Stimulated activated CD8-positive, alpha-beta memory T cell treated with anti-CD3 and anti-CD28 coated beads, Interleukin-7, amount 100 ng/mL, for 1 hour (primary cell): ENCODE measurements at places on chromosomes 11 and 22.

DNA sequence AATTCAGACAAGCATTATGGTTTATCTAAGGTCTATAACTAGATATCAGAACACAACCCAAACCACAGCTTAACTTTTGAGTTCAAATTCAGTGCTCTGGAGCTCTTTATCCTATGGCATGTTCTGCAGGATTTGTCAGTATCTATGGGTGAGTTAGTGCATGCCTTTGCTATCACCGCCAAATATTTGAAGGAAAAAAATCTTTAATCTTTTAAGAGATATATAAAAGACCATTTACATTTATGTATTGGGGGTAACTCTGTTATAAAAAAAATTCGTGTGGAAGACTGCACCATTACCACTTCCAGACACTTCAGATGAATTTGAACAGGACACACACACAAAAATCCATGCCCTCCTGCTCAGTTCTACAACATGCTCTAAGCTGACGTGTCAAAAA is 313.5 kb upstream of the CHORDC1 start:
- no peak for DNase-seq

- no peak for DNase-seq
Measured at GRCh38 chr11:133041181-133041580, 491.1 kb downstream of the OPCML start.

- no peak for DNase-seq
Measured at GRCh38 chr11:67999201-67999629, 4.7 kb downstream of the UNC93B1 start.

- no peak for DNase-seq
Measured at GRCh38 chr22:43228330-43228729, 41.4 kb upstream of the TTLL12 start.

DNA sequence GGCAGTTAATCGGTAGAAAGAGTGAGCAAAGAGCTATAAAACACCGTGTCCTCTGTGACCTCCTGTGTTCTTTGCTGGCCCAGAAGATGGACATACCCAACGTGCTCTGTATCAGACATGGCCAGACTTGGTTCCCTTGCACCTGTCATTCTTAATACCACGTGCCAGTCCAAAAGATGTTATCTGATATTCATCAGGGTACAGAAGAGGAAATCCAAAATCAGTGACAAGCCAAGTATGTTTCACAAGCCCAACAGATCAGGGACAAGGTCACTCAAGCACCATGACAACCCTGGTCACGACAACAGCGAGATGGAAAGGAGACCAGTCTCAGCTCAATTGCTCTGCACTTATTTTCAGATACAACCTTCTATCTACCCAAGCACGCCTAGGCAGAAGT is 3.4 kb downstream of the LRP4 start:
- DNase-seq, result no peak

DNA sequence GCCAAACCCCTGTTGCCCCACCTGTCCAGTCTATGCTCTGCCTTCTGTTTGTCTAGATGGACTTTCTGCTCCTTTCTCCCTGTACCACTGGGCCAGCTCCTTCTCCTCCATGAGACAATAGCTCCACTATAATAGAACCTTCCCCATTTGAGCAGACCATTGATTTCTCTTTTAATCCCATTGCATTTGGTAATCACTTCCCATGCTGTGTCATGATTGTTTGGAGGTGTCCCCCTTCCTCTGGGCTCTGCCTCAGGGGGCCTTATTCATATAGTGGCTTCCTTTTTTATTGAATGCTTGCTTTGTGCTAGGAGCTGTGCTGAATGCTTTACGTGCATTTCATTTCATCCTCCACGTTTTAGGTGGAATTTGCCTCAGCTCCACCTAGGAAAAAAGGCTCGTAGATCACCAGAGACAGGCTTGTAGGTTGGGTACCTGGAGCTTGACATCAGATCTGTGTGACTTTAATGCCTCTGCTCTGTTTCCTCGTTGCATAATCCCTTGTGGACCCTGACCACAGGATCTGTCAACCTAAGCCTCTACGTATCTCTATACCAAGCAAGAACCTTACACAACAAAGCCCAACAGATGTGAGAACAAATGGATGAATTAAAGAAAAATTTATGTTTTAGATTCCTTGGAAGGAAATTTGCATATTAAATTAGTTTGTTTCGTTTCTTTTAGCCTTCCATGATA is 106.2 kb upstream of the RASSF10 start:
- no peak for DNase-seq

DNA sequence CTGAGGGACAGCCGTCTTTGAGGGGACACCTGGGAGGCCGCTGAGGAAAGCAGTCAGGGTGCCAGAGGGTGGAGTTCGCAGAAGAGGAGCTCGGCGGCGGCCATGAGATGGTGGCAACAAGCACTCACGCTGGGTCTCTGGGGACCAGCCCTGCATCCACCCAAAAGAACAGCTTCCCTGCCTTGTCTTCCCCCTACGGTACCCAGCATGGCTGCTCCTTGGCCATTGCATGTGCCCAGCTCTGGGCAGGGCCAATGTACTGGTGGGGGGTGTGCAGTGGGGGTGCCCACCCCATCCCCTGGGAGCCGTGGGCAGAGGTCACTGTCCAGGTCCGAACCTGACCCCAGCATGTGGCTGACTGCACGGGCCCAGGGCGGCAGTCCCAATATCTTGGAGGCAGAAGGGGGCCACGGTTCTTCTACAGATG is 42.3 kb downstream of the OSBPL5 start:
- DNase-seq, result no peak

DNA sequence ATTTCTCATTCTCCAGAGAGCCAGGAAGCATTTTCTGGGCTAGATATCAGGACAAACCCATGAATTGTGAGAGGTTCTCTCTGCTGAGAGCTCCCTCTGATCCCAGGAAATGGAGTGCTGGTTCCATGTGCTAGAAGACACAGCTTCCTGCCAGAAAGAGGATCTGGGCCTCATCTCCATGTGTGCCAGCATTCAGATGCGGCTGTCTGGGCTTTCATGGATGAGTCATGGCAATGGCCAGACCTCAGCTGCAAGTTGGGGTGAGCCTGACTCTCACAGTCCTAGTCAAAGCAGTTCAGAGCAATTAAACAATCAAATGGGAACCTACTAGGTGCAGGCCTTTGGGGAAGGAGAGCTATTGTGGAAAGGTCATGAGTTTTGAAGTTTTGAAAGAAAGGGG is 82.3 kb upstream of the EED start:
- no peak for DNase-seq

DNA sequence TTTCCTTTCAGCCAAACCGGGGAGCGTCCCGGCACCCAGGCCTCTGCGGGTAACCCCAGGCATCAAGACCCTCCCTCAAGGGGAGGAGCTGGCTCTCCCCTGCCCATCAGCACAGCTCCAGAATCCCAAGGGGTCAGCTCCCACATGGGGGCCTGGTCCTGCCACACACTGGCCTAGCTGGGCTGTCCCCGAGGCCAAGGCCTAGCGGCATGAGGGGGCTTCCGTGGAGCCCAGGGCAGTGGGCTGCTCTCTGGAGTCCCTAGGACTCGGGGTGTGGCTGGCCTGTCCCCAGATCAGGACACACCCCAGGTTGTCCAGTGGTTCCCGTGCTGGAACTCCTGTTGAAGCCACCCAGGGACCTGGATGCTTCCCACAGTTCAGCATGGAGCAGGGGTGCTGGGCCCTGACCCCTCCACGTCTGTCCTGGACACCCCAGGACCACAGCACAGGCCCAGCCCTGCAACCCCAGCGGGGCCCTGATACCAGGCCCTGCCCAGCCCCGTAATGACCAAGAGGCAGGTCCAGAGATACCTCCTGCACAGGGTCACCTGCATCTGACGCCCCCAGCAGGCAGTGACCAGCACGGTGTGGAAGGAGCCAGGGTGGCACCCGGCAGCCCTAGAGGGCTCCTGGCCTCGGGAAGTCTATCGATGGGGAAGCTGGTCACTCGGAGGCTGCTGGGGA is 5.5 kb downstream of the HRAS start:
- no peak for DNase-seq

DNA sequence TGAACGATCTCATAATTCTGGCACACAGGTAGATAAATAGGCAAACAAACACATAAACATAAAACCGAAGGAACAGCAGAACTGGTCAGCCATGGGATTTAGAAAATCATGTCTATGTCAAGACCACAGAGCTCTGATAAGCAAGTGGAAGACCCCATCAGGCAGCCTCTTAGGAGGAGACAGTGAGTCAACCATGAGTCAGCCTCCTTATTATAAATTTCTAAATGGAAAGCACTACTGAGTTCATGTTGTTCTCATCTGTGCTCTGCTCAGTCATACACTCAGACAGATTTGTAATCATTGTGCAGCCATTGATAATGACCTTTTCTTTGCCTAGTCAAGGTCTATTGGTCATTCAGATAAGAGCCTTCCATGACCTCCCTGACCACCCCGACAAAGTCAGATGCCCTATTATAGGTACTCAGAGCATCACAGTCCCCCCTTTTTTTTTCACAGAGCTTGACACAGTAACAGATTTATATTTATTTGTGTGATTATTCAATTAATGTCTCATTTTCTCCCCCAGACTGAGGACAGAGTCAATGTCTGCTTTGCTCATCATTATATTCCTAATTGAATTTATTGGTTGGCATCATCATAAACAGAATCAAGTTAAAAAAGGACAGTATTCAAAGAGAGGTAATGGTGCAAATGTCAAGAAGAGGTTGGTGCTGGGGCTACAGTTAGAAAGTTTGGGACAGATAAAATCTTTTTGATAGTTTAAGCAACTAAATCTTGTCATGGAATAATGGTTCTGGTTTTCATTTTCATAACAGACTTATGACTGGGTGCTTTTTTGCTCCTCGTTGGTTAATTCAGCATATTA is 579.7 kb upstream of the CCDC90B start:
- no peak for DNase-seq
